ENCODE measurements at places on chromosomes 5 and 9. TPM values are rescaled to one million over a fixed set of nuclear protein-coding genes. Genes with fewer than 3 reads are reported as not detected.

FAM221B gene
- total RNA-seq = not detected

ZCCHC7 gene
- total RNA-seq = 15.9 TPM

DNA sequence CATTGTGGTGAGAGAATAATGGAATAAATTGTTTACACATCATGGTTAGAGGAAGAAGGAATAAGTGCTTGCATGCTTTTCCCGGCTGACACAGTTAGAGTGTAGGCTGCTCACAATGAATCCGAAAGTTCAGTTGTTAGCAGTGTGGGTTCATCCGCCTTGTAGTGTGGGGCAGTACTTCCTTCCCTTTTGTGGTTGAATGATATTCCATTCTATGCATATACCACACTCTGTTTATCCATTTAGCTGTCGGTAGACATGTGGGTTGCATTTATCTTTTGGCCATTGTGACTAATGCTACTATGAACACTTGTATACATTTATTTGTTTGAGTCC is 84.0 kb downstream of the COL5A1 start:
- no peak for DNase-seq

DNA sequence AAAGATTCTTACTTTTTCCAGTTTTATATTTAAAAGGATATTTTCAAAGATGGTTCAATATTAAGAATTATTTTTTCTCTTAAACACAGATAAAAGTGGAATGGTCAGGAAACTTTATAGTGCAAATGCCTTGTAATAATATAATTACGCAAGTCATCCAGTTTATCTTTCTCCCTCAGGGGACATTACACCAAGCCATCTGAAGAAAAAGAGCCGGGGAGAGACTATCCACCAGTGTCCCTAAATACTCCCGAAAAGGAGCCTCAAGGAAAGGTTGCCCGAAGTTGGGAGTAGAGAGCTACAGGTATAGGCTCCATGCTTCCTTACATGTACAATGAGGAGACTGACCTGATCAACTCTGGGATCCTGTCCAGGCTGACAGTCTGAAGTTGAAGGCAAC is 101.1 kb downstream of the SERINC5 start:
- no peak for DNase-seq

DNA sequence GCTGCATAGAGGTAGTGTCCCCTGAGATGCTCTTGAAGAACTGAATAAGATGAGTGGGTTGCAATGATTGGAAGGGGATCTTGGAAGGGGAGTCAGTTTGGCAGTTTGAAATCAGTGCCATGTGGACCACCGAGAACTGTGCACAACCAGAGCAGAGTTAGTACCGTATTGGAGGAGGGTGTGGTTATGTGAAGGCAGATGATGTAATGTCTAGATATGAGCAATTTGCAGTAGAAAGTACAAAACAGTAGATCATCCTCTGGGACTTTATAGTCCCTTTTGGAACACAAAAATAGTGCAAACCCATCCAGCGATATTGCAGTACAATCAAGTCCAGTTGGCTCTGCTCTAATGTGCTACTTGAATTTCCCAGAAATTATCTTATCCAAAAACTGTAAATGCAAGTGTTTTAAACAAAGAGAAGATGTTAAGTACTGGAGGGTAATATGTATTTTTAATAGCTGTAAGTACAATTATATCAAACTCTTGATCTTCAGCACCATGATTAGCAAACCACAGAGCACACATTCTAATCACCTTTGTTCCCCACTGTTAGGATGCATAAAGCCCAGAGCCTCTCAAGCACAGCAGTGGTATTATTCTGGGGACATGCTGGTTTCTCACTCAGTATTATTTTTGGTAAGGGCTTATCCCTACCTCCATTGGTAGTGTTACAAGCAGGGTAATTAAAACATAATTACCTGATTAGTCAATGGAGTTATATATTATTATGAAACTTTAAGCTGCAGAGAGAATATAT is 41.5 kb downstream of the MEGF10 start:
- DNase-seq = no peak

GRCh38 chr9:96874947-96875460 is 20.7 kb upstream of the ZNF782 start:
- DNase-seq = no peak

GRCh38 chr5:180050121-180050940 is 21.2 kb downstream of the RNF130 start:
- DNase-seq = no peak

DNA sequence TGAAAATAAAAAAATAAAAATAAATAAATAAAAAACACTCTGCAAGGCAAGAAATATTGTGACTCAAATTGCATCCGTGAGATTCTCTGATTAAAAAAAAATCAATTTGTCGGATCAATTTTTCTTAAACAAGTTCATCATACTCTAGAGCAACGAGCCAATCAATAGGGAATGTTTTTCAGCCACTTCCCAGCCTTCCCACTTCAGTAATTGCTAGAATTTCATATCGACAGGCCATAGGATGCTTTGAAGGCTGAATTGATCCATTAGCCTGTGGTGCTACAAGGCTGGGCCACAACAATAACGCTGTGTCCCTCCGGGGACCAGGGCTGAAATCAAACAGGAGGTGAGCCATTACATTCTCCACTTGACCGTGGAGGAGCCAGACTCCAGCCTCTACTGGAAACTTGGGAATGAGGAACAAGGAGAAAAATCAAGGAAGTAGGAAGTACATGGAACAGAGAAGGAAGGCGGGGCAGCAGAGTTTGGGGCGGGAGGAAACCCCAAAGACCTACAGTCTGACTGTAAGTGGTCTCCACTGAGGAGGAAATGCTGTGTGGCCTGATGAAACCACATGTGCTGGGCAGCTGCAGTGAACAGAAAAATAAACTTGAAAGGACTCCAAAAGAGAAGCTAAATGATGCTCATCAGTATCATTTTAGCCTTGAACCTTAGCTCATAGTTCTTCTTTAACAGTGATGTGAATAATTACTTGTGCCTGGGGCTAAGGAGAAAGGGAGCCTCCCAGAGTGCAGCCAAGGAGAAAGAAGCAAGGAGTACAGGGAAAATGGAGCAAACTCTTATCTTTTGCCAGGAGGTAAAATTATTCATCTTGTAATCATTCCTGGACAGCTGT is 308.6 kb downstream of the TLE1 start:
- no peak for DNase-seq

GRCh38 chr5:66818935-66819328 is 222.7 kb downstream of the MAST4 start:
- no peak for DNase-seq

DNA sequence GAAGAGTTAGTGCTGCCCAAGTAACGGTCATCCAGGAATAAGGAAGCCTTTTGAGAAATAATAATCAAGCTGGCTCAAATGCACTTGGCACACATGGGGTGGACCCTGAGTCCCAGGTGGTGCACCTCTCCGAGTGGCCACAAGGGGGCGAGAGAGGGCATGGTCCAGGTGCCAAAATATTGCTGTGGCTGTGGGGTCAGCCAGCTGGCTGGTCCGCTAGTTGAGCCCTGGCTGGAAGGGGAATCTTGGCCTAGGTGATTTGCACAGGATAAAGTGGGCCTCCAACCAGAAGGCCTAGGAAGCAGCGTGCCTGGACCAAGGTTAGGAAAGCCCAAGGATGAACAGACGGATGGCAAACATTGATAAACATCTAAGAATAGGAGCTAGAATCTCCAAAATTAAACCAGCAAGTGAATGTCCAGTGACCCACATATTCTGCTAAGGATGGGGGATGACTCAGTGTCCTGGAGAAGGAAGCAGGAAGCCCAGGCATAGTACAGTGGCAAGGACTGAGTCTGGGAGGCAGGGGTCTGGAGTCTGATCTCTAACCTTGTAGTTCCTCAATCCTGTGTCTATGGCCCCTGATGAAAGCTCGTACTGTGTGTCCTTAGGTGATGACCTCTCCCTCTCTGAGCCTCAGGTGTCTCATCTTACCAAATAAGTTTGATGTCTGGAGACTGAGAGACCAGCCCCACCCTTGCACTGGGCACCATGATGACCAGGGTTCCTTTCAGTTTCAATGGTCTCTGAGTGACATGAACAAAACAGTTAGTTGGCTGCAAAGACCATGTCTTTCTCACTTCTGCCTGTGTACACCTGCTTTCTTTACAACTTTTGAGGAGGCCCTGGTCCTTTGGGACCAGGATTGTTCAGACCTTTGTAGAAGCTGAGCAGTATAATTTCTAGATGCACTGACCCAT is 19.2 kb upstream of the SHB start:
- peak; percentile 85 for DNase-seq

- no peak for DNase-seq
Measured at GRCh38 chr5:106976363-106976762, 694.4 kb downstream of the EFNA5 start.

- DNase-seq = no peak
Measured at GRCh38 chr5:99694884-99695283, 766.1 kb upstream of the CHD1 start.

- no peak for DNase-seq
Measured at GRCh38 chr5:52798938-52799337, 11.2 kb downstream of the ITGA1 start.
